ENCODE measurements at places on chromosomes 7 and 10.

GRCh38 chr10:124731551-124731950, 12.6 kb downstream of the FAM53B start:
- no peak for DNase-seq

- no peak for DNase-seq
These were observed 18.6 kb upstream of the YWHAG start for GRCh38 chr7:76377186-76377918.

DNA sequence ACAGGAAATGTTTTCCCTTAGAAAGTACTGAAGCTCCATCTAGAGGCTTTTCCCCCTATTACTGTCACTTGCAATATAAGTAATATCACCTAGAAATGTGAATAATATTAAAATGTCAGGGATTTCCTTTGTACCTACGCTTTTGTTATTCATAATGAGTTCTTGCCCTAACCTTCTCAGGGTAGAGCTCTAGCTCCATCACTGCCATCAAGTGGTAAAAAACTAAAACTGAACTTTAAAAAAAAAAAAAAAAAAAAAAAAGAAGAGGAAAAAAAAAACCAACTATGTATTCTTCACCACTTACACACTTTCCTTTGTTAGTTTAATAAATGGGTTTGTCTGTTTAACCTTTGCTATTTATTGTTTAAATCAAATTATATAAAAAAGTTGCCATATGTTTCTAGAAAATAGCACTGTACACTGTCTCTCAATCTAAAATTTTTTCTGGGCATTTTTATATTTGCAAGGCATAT, 49.9 kb downstream of the DNAJC1 start:
- peak; percentile 73 for DNase-seq

DNA sequence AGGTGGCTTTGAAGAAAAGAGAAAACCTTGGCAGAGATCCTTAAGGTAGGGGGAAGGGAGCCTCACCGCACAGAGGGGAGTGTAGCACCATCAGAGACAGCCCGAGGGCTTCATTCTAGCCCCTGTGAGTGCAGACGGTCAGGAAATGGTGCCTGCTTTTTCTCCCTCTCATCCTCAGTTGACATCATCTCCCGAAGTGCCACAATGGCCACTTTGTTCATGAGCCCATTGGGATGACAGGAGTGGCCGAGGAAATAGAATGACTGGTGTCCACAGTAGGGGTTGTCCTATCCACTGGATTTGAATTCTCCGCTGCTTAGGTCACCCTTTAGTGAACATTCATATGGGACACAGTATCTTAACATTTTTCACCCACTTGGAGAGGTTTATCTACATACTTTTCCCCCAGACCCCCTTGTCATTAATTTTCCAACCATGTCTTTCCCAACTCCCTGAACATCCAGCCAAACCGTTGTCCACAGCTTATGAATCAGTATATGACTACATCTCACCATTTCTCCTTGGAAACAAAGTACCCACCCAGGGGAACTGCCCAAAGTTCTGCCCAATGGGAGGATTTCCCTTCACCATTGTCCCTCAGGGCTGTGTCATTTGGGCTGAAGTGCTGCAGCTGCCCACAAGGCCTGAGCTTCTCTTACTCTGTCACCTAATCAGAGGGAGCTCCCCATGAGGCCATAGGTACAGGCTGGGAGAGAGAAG, 108.8 kb downstream of the ADCY1 start:
- DNase-seq: no peak

DNA sequence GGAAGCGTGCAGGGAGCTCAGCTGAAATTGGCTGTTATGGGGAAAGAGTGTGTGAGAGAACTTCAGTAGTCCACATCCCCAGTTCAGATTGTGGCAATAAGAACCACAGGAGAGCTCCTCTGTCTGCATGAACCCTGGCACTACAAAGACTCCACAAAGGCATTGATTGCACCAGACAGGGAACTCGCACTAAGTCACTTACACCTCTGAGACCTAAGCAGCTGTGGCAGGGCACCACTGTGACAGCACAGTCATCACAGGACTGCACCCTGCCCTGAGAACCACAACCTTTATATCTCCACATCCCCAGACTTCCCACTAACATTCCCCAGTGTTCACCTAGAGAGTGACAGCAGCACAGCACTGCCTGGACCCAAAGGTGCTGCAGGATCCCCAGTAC, 226.8 kb downstream of the XPNPEP1 start:
- no peak for DNase-seq

- no peak for DNase-seq
These were observed 243.5 kb upstream of the TCF7L2 start for GRCh38 chr10:112706577-112706976.

GRCh38 chr10:102284531-102284930, 39.2 kb downstream of the GBF1 start:
- no peak for DNase-seq

DNA sequence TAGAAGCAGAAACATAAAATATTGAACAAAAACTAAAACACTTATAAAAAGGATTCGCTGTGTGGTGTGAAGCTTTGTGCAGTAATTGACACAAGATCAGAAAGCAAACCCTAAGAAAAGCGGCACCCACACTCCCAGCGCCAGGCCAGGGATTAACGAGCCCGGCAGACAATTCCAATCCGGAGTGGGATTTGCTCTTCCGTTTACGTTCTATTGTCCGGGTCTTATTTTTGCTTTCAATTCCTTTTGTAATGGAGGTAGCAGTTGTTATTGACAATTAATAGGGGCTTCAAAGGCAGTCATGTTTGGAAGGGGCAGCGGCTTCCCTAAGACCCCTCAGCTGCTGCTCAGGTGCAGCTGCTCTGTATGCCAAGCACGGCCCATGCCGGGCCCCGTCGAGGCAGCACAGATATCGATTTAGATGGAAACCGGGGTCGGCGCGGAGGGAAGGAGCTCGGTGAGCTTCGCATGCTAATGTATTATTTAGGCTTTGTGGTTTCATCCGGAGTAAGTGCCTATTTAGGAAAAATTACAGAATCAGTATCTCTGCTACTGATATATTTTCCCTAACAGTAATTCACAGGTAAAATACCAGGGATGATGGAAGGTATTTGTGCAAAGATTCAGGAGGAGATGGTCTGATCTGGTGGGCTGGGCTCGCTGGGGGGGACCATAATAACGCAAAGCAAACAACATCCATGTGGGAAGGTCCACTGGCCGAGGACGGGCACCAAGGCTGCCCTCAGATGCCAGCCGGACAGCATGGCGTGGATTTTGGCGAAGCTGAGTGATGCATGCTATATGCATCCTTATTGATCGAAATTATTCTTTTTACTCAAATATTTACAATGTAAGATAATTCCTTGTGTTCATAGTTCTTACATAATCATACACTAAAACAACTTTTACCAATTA, 561.7 kb downstream of the PTPRN2 start:
- no peak for DNase-seq

DNA sequence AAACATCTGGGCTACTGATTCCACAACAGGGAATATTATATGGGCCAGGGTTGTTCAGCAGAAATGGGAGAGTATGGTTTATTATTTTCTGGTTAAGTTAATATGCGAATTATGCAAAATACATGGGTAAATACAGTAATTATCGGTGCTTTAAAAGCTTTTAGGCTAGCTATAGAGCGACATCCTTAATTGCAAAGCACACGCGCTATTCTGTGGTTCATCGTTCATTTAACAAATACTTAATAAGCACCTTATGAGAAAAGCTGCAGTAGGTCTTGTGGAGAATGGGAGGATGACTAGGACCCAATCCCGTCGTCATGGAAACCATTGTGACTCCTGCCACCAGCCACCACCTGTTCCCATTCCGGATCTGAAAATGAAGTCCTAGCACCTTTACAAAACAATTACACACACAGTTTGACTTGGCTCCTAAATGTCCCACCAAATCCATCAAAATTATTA, 623 bp upstream of the CEP41 start:
- DNase-seq: no peak

- peak; percentile 1 for DNase-seq
These were observed 32.3 kb downstream of the SLC39A12 start for GRCh38 chr10:17984056-17984455.

GRCh38 chr10:33152146-33152545, 182.3 kb downstream of the NRP1 start:
- DNase-seq: no peak

GRCh38 chr7:24608504-24608903, 35.3 kb downstream of the PALS2 start:
- DNase-seq: no peak

DNA sequence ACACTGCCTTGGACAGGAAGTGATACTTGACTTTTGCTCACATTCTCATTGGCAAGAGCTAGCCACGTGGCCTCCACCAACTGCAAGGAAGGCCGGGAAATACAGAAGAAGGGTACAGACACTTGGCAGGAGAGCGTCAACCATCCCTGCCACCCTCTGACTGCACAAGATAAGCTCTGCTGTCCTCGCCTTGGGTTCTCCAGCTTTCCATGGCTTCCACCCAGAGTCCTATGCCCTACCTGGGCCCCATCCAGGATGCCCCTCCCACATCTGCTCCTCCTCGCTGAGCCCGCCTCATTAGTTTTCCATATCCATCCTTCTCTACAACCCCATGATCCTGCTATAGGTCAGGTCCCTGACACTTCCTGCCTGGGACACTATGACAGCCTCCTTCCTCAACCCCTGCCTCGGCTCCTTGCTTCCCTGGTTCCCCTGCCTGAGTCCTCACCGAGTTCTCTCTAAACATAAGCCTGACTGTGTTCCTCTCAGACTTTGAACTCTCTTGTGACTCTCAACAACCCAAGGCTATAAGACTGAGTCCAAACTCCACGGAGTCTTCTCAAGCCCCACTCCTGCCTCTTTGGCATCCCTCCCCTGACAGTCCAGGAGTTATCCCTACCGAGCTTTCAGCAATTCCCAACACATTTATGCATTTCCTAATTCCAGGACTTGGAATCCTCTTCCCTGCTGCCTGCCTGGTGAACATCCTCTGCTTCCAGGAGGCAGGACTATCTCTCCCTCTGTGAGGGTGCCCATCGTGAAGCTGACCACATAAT, 23.2 kb upstream of the GDF10 start:
- DNase-seq: no peak

DNA sequence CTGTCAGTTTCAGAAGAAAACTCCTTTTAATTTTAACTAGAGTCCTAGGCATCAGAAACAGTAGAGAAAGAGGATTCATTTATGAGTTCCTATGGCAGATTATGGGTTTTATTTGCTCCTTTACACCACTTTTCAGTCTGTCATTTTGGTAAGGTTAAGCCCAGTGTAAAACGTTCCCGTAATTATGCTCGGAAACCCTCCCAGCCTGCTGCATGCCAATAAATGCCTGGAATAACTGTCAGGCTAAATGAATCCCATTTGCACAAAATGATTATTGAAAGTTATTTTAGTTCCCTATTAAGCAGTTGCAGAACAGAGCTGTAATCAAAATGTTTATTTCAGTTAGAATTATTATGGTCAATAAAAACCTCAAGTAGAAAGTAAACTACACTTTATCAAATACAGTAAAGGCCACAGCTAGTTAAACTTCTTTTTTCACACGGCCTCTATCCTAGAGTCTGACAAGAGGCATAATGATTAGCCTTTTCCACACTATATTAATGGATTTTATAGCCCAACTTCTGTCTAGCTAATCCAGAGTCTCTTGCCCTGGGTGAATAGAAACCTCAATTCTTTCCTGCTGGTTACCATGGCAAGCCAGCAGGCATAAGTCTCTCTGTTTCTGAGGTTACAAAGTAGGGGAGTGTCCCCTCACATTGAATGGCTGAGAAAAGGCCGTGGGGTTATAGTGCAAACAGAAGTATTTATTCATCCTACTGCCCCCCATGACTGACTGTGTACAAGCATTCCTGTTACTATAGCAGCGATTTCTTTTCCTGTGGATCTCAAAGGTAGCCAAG, 80.8 kb upstream of the NPVF start:
- no peak for DNase-seq

- DNase-seq: no peak
These were observed 16.1 kb downstream of the CALU start for GRCh38 chr7:128755075-128755818.

- no peak for DNase-seq
These were observed 5.9 kb upstream of the DHX32 start for GRCh38 chr10:125886914-125887512.
